ENCODE measurements at places on chromosomes 5 and 9.
A peak's percentile ranks its signal among the peaks of the same experiment; 100 is the strongest.

- no peak for DNase-seq
Measured at GRCh38 chr5:16654647-16655334, 38.0 kb upstream of the RETREG1 start.

GRCh38 chr9:76704593-76705204 is 59.5 kb upstream of the PCA3 start:
- no peak for DNase-seq

- DNase-seq, result peak; percentile 37
Measured at GRCh38 chr9:88477300-88477751, 57.7 kb upstream of the NXNL2 start.

DNA sequence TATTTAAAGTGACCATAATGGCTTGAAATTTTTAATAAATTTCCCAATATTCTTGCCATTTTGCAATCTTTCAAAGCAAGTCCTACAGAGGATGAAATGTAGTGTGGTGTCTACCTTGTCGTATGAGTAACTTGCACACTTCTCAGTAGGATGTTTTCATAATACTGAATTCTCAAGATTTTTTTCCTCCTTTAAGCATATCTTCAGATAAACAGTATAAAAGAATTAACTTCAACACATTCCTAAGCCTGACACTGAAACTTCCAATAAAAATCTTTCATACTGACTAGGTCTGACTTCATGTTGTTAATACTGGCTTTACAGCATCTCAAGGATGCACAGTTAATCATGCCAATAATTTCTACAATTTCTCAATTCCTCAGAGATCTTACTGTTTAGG is 62.0 kb downstream of the DROSHA start:
- DNase-seq, result no peak

DNA sequence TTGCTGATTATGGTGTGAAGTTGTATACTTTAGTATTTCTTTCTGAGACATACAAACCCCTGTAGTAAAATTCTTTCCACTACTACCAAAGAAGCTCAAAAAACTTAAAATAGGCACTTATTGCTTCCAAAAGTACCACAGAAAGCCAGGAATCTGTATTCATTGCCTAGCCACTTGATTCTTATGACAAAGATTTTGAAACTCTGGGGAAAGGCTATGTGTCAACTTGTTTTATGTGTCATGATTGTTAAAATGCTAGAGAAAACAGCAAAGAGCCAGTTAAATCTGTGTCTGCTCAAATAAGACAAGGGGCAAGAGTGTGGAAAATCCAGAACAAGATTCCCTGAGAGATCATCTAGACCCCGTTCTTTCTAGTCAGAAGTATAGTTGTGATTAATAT is 6.0 kb downstream of the KIF2A start:
- DNase-seq, result no peak

All from MG63 (cell line).